Naive thymus-derived CD4-positive, alpha-beta T cell (primary cell): ENCODE measurements at places on chromosomes 13 and 19.

DNA sequence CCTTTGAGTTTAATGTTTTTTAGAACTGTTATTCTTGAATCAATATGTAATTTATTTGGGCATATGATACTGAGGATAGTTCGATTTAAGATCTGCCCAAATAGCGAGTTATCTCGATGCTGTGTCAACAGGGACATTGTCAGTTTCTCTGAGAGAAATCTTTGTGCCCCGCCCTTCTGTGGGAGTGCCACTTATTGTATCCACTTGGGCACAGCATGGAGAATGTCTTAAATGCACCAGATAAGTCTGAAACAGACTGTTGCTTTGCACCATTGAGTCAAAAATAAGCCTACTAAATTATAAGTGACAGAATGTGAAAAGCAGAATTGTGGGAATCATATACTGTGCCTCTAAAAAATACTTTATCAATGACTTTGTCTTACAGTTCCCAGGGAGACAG lies 45.6 kb downstream of the RNASEH2B start:
- DNase-seq, result no peak

DNA sequence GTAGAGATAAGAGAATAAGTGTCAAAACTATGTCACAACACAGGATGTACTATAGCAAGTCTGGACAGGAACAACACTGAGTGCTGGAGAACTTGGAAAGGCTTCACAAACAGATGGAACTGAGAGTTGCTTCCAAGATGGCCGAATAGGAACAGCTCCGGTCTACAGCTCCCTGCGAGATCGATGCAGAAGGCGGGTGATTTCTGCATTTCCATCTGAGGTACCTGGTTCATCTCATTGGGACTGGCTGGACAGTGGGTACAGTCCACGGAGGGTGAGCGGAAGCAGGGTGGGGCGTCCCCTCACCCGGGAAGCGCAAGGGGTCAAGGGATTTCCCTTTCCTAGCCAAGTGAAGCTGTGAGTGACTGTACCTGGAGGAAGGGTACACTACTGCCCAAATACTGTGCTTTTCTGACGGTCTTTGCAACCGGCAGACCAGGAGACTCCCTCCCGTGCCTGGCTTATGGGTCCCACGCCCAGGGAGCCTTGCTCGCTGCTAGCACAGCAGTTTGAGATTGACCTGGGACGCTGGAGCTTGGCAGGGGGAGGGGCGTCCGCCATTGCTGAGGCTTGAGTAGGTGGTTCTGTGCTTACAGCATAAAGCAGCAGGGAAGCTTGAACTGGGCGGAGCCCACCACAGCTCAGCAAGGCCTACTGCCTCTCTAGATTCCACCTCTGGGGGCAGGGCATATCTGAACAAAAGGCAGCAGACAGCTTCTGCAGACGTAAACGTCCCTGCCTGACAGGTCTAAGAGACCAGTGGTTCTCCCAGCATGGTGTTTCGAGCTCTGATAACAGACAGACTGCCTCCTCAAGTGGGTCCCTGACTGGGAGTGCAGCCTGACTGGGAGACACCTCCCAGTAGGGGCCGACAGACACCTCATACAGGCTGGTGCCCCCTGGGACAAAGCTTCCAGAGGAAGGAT lies 46.0 kb downstream of the USP12 start:
- no peak for DNase-seq

- DNase-seq, result no peak
Observed at GRCh38 chr13:95100525-95101433, 200.5 kb downstream of the ABCC4 start.

- no peak for DNase-seq
Observed at GRCh38 chr19:2863816-2864215, 3.3 kb upstream of the ZNF556 start.

- DNase-seq, result no peak
Observed at GRCh38 chr13:109743706-109744453, 42.5 kb downstream of the IRS2 start.

GRCh38 chr13:62040078-62040477 lies 624.4 kb upstream of the PCDH20 start:
- DNase-seq, result no peak

GRCh38 chr13:27336014-27336673 lies 65.5 kb downstream of the RASL11A start:
- DNase-seq, result no peak

DNA sequence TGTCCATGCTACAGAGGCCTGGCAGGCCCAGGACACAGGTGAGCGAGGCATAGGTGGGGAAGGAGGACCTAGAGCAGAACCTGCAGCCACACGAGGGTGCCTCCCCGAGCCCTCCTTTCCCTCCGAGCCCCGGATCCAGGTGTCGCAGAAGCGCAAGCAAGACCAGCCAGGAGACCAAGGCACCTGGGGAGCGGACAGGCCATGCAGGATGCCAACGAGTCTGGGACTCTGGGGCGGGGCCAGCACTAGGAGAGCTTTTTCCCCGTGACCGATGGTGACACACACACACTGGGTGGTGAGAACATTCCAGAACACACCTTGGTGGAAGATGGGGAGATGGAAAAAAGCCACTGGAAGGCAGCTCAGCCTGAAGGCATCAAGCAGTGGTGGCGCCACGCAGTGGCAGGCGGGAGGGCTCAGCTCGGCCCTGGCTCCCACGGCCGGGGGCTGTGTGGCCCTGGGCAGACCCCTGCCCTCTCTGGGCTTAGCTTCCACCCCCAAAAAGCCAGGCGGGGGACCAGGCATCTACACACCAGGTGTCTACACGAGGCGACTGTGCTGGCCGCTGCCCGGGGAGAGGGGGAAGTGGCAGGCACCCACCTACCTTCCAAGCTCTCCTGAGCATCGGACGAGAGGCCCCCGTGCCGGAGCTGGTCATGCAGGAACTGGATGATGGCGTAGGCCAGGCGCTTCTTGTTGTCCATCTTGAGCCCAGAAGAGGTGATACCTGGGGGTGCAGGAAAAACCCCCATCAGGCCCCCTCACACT lies 14.5 kb downstream of the SGTA start:
- DNase-seq, result no peak

DNA sequence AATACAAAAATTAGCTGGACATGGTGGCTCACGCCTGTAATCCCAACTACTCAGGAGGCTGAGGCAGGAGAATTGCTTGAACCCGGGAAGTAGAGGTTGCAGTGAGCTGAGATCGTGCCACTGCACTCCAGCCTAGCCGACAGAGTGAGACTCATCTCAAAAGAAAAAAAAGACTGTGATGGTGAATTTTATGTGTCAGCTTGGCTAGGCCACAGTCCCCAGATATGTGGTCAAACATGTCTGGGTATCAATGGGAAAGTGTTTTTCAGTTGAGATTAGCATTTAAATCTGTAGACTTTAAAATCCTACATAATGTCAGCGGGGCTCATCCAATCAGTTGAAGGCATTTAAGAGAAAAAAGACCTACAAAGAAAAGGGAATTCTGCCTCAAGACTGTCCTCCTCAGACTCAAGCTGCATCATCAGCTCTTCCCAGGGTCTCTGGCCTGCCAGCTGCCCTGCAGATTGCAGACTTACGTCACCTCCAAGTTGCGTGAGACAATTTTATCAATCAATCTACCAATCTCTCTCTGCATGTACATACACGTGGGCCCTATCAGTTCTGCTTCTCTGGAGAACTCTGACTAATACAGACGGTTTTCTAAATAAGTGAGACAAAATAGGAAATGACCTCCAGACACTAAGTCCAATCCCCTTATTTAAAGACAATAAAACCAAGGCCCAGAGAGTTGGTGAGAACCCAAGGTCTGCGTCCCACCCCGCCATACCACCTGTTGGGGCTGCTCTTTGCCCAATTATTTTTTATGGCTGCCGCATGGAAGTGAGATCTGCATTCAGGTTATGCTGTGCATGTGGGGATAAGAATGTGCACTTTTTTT lies 99.2 kb downstream of the ABCC4 start:
- no peak for DNase-seq

DNA sequence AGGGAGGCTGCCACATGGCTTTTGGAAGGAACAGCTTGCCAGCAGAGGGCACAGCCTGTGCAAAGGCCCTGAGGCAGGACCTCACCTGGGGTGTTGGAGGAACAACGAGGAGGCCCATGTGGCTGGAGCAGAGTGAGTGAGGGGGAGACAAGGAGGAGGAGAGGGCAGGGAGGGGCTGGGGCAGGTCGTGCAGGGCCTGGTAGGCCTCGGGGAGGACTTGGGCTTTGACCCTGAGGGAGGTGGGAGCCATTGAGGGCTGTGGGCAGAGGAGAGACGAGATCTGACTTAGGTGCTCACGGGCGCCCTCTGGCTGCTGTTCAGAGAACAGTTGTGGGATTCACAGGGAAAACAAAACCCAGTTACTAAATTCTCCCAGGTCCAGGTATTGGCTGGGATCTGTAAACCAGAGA lies 25.2 kb downstream of the ZNRF4 start:
- no peak for DNase-seq

- no peak for DNase-seq
Observed at GRCh38 chr19:39299404-39299803, 3.2 kb downstream of the IFNL1 start.

DNA sequence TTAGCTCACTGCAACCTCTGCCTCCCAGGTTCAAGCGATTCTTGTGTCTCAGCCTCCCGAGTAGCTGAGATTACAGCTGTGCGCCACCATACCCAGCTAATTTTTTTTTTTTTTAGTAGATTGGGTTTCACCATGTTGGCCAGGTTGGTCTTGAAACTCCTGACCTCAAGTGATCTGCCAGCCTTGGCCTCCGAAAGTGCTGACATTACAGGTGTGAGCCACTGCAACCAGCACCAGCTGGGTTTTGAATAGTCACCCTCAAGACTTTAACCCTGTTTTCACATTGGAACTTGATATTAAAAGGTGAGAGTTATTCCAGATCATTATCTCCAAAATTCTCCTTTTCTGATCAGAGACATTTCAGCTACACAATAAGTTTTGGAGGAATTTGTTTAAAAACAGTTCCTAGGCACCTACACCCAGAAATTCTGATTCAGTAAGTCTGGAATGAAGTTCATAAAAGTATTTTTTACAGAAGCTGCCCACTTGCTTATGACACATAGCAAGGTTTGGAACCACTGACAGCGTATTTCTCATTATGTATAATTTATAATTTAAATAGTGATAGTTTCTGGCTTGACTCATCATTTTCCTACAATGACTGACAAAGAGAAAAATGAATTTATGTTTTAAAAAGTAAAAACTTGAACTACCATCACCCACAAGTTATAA lies 417.3 kb downstream of the DIAPH3 start:
- no peak for DNase-seq

- no peak for DNase-seq
Observed at GRCh38 chr19:13003081-13003480, 7.8 kb downstream of the NFIX start.

DNA sequence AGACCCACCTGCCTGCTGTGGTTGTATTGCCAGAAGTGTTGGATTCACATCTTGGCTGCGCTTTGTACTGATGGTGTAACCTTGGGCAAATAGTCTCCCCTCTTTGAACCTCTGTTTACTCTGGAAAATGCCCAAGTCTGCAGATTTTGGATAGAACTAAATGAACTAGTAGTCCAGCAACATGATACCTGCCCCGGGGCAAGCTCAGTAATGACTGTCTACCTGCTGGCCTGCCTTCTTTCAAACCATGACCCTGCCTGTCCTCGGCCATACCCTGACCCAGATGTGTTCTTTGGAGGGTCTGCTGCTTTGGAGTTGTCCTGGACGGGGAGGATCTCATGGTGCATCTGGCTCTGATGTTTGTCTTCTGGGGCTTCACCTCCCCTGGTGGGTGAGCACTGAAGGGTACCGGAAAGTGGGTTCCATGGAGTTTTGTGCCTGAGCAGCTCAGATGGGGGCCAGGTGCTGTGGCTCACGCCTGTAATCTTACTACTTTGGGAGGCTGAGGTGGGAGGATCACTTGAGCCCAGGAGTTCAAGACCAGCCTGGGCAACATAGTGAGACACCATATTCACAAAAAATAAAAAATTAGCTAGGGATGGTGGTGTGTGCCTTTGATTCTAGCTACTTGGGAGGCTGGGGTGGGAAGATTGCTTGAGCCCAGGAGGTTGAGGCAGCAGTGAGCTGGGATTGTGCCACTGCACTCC lies 59.5 kb downstream of the TNFRSF19 start:
- no peak for DNase-seq

DNA sequence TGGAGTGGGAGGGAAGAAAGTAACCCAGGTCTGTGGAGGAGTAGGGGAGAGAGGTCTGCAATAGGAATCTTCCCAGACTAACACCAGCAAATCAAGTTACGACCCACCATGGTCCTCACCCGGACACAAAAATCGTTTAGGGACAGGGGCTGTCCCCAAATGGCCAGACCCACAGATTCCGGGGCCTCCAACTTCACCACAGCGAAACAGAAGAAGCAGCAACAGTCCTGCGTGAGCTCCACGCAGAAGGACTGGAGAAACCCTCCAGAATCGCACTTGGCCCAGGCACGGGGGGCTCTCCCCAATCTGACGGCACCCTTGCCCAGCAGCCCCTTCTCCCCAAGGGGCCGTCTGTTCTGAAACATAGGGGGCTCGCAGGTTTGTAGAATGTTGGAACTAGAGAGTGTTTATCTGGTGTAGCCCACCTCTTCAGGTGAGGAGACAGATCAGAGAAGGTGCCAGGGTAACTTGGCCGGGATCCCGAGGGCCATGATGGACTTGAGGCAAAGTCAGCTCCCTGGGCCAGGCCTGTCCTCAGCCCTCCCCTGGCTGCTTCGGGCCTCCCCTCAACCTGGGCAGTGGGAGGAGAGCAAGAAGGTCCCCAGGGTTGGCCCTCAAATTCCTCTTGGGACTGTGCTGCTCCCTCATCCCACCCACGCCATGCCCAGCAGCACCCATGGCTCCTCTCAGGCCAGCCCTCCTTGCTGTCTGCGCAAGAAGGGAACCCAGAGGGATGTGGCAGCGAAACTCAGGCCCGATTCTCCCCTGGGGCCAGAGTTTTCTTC lies 82.5 kb upstream of the GPR183 start:
- no peak for DNase-seq

- DNase-seq, result no peak
Observed at GRCh38 chr19:9456018-9456689, 20.8 kb upstream of the ZNF266 start.
